Activated T-helper 17 cell treated with anti-CD3 and anti-CD28 coated beads, Interleukin-2, amount 50 U/mL, for 72 hours (primary cell): ENCODE measurements at places on chromosomes 4 and X. TPM values are rescaled to one million over a fixed set of nuclear protein-coding genes. Genes with fewer than 3 reads are reported as not detected.

IL2 gene
- total RNA-seq, result 1.6 TPM

EVC gene
- 7.8 TPM for total RNA-seq

HAUS7 gene
- 21.2 TPM for total RNA-seq

LNX1 gene
- not detected for total RNA-seq

PITX2 gene
- total RNA-seq, result 0.13 TPM

PPM1K gene
- 66.7 TPM for total RNA-seq

CYBB gene
- total RNA-seq, result not detected

DNA sequence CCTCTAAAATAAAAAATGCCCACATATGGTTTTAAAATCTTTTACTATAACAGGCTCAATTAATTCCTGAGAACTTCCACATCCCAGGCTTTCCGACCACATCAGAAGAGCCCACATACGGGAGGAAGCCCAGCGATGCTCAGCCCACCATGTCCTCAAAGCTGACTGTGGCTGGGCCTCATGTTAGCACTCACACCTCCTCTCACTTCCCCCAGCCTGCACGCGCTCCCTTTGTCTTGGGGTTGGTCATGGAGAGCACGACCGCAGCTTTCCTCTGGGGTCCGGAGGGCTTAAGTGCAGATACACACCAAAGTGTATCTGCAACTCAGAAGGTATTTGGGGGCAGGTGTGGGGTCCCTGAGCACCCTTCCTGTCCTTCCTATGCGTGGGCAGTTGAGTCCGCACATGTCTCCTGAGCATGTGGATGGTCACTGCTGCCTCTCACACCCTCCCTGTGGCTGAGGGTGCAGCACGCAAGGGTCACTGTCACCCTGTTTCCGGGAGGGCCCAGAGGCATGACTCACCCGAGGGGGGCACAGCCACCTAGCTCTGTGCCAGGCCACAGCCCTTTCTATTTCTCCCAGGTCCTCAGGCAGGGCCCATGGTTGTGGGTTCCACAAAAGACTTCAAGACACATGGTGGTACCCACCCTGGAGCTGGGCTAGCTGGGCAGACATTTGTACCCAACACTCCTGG, 21.2 kb downstream of the WDR1 start:
- peak; percentile 8 for ATAC-seq

- ATAC-seq, result no peak
Observed at GRCh38 chr4:153314915-153315314, 29.6 kb upstream of the MND1 start.

DNA sequence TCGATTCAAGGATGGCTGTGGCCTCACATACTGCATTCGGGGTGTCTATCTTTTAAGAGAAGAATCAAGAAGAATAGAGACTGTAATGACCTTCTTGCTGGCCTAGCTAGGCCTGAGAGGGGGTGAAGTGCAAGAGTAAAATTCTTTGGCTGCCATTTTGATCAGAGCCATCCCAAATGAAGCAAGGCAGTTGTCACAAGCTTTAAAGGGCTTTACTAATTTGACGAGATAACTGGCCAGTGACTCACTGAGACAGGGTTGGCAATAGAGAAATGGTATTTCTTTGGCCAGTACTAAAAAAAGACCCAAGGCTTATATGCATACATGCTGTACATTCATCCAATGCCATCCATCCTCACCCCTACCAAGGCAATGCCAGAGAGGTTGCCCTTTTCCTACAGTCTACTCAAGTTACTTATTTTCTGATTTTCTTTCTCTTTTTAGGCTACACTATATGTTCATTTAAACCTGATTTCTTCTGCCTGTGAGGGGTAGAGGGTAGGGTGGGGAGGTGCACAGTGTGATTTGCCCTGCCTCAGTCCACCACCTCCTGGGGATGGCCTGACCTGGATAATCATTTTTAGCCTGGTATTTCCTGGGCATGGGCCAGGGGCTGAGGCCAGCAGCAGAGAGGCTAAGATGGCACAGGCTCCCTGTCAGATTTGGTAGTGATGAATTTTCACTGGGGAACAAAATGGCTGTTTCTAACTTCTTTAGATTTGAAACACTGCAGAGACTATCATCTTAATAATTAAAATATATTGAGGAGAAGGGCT, 32.2 kb downstream of the ATG4A start:
- ATAC-seq, result no peak

GRCh38 chrX:17679820-17680219, 57.5 kb upstream of the SCML1 start:
- ATAC-seq, result no peak

DNA sequence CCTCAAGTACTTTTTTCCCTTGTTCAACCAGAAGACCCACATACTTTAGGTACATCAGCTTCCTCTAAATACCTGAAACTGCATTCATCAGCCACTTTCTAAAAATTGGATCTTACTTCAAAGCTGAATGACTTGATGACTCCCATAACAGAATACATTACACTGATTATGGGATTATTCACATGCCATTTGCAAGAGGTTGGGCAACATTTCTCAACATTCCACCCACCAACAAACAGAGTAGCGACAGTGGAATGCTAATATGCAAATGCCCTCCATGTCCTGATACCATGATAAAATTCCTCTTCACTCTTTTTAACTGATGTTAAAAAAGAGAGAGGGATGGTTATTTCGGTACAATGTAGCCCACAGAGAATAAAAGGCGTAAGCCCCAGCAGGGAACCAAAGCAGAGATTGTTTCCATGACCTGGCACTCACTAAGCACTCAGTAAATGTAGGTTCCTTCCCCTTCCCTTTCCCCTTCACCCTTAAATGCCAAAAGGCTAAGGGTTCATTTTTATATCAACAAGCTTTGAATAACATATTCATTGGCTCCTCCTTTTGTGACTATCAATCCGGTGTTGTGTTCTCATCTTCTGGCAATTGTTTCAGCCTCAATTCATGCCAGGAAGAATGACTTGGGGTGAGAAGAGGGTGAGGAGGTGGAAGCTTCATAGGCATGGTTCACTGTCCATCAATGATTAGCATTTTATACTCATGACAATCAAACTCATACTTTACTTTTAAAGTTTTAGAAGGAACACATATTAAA, 317.2 kb downstream of the DHX15 start:
- ATAC-seq, result no peak

DNA sequence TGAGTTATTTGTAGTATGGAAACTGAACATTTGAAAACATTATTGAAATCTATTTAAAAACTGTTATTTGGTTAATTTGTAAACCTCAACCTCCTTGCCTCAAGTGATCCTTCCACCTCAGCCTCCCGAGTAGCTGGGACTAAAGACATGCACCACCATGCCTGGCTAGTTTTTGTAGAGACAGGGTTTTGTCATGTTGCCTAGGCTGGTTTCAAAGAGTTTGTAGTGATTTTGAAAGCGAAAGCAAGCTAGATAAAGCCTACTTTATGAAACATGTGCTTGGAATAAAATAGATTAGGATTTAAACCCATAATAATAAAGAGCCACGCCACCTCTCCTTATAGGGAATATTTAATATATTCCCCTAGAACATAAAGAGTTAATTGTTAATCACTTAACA, 23.5 kb downstream of the ARSJ start:
- ATAC-seq, result no peak

DNA sequence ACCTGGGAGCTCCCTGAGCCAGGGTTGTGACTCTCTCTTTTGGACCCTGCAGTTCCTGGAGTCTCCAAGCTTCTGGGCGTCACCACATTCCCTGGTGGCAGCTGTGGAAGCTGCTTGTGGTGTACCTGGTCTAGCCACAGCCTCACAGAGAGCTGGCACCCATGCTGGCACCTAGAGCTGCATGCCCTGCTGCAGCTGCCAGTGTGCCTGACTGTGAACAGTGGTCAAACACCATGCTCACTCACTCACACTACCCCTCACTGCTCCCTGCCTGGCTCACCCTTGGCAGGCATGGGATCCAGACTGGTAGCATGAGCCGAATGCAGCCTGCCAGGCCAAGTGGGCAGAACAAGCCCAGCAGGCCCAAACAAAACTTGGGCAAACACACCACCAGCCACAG, 66.6 kb downstream of the NAA11 start:
- no peak for ATAC-seq

DNA sequence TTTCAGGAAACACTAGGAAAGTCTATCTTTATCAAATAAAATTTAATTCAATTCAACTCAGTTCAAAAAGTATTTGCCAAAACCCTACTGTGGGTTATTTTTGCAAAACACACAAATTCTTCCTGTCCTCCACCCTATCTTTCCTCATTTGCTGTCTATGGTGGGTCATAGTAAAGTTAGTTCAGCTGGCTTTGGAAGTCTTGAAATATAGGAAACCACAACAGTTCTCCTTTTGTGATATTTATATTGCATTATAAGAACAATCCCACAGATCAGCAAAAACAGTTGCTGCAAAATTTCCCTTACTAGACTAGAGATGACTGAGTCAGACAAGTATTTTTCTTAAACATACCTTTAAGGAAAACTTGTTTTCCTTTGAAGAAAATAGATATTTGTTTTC, 22.2 kb downstream of the CYBB start:
- no peak for ATAC-seq

GRCh38 chrX:49754233-49754857, 58.6 kb upstream of the PAGE1 start:
- peak; percentile 65 for ATAC-seq

- no peak for ATAC-seq
Observed at GRCh38 chr4:106486533-106486932, 118.0 kb upstream of the GIMD1 start.

DNA sequence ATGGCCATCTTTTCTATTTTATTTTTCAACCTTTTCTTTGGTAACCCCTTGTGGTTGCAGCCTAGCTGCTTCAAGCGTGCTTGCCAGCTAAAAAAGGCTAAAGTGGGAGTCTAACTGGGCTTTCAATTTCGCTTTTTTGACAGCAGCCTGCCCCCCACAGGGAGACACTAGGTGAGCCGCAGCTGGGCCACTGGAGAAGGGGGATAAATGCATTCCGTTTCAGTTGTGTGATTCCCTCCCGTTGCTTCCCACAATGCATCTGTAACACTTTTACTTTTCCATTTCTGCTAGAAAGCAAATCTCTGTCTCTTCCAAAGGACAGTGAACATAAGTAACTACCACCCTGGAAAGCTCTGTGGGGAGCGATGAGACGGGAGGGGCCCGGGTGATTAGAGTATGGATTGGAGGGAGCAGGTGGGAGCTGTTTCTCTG, 86.3 kb upstream of the RAPGEF2 start:
- no peak for ATAC-seq

GRCh38 chrX:53713987-53714579, 27.6 kb upstream of the HUWE1 start:
- peak; percentile 18 for ATAC-seq

DNA sequence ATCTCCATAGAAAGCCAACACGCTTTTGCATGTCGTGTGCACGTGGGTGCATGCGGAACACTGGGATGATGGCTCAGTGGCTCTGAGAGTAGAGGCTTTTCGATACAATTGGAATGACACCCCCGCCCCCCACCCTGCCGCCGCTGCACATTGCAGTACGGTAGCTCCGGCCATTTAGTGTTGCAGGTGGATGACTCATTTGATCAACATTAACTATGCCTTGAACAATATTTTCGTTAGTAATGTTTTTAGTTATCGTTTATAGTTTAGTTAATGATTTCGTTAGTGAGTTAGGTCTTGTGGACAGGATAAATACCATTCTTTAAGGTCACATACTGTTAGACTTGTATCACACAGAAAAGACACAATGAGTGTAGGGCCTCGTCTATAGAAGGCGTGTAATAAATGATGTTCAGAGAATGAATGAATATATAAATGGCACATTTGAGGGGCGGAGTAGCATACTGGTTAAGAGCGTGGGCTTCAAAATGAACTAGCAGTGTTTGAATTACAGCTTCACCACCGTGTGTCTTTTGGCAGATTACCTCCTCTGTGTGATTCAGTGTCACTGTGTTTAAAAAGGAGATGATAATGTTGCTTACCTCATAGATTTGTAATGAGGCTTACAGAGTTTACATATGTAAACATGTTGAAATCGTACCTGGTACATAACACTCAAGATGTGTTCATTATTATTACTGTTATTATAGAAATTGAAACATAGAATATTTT, 67.2 kb upstream of the TENM3 start:
- no peak for ATAC-seq

GRCh38 chr4:150023489-150023888, 54.8 kb upstream of the DCLK2 start:
- no peak for ATAC-seq

DNA sequence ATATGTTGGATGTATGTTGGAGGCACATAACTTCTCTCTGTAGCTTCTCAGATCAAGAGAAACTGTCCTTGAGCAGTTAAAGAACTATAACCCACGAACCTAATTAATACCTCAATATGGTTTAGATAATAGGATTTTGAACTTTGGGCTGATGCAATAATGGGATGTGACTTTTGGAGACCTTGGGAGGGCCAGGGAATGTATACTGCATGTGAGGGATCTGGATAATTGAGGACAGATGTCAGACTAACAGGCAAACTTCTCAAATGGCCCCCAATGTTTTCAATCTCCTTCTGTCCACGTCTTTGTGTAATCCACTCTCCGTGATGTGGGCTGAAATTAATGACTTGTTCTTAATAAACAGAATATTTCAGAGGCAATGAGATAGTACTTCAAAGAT, 202.2 kb upstream of the FAT4 start:
- ATAC-seq, result no peak

GRCh38 chrX:106649523-106650428, 38.0 kb downstream of the RADX start:
- ATAC-seq, result no peak

DNA sequence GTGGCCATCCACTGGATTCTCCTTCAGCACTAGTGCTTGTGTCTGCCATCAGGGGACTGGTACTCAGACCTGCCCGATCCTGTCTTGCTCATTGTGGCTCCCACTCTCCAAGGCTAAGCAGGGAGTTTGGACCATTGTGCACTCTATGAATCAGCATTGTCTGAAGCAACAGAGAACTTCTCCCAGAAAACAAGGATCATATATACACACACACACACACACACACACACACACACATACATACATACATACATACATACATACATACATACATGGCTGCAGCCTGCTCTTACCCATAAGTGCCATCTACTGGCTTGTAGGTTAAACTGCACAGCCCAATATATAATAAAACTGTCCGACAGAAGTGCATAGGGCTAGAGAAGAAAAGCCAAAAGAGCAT, 345.3 kb upstream of the LCORL start:
- peak; percentile 55 for ATAC-seq

GRCh38 chrX:283115-283845, 2.1 kb downstream of the PLCXD1 start:
- ATAC-seq, result peak; percentile 100

DNA sequence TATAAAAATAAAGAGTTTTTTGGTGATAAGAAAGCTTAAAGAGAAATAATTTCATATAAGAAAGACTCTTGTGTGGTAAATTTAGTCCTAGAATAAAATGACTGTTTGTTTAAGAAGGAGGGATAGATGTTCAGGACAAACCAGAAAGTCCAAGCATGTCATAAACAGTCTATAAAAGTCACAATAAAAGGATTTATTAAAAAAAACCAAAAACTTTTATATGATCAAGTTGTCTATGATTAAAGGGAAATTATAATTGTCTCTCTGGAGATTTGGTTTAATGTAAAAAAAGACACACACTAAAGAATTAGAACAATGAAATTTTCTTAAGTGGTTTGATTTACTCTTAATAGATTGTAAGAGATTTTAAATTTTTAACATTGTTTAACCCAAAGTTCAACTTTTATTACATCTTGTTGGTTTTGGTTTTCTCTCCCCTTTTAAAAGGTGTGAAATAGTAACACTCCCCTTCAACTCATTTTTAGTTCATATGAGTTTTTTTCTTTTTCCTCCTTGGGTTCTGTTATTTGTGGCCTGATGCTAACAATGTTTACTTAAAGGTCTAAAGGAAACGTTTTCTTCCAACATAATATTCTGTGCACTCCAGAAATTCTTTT, 89.7 kb downstream of the PDHA2 start:
- no peak for ATAC-seq

- no peak for ATAC-seq
Observed at GRCh38 chrX:120791013-120791643, 84.5 kb downstream of the CT47B1 start.
